ENCODE measurements at places on chromosomes 7 and 10. TPM values are rescaled to one million over a fixed set of nuclear protein-coding genes. Genes with fewer than 3 reads are reported as not detected.

TFR2 gene
- 1.0 TPM for total RNA-seq

PLAC9 gene
- 36.5 TPM for total RNA-seq

FAM13C gene
- 31.8 TPM for total RNA-seq

ABCB1 gene
- total RNA-seq, result under 0.01 TPM

ELFN1 gene
- total RNA-seq, result 1.6 TPM

EN2 gene
- total RNA-seq, result under 0.01 TPM

RBP3 gene
- total RNA-seq, result not detected

PRSS37 gene
- total RNA-seq, result not detected

INMT gene
- 35.5 TPM for total RNA-seq

SMIM30 gene
- 38.6 TPM for total RNA-seq

CELF2 gene
- 31.8 TPM for total RNA-seq

SLC26A3 gene
- total RNA-seq, result not detected

PPP1R9A gene
- 42.3 TPM for total RNA-seq

PSD gene
- 3.7 TPM for total RNA-seq

SPDYE2B gene
- not detected for total RNA-seq

CTBP2 gene
- 32.9 TPM for total RNA-seq

VTI1A gene
- total RNA-seq, result 18.3 TPM

GLUD1 gene
- 108 TPM for total RNA-seq

COL26A1 gene
- total RNA-seq, result 7.8 TPM

STEAP1B gene
- total RNA-seq, result 4.7 TPM

EBLN1 gene
- under 0.01 TPM for total RNA-seq

EPO gene
- not detected for total RNA-seq

EEPD1 gene
- 12.5 TPM for total RNA-seq

GRID2IP gene
- not detected for total RNA-seq

PPP3CB gene
- total RNA-seq, result 113 TPM

RSPH10B2 gene
- 1.0 TPM for total RNA-seq

ACBD7 gene
- 1.6 TPM for total RNA-seq

NPY gene
- 3.1 TPM for total RNA-seq

CTAGE8 gene
- not detected for total RNA-seq

VSTM4 gene
- total RNA-seq, result 40.7 TPM

KCNIP2 gene
- 2.1 TPM for total RNA-seq

GRID1 gene
- 2.1 TPM for total RNA-seq

FOXI2 gene
- not detected for total RNA-seq

FAM24A gene
- total RNA-seq, result not detected

C7orf57 gene
- not detected for total RNA-seq

LRRC4 gene
- 1.0 TPM for total RNA-seq

HMX3 gene
- total RNA-seq, result not detected

FAM25C gene
- not detected for total RNA-seq

NXPH1 gene
- not detected for total RNA-seq

TCERG1L gene
- total RNA-seq, result not detected

NFE2L3 gene
- total RNA-seq, result under 0.01 TPM

COBL gene
- 53.2 TPM for total RNA-seq

LRRTM3 gene
- total RNA-seq, result 1.0 TPM

TWIST1 gene
- total RNA-seq, result 12.0 TPM

PRSS58 gene
- not detected for total RNA-seq

POLR3A gene
- total RNA-seq, result 18.8 TPM

IFIT1B gene
- 2.1 TPM for total RNA-seq

TNRC18 gene
- 25.6 TPM for total RNA-seq

ZNF680 gene
- 17.7 TPM for total RNA-seq

CTAGE4 gene
- total RNA-seq, result not detected

Measured in skeletal muscle tissue (tissue), 5 donors.